NCI-H2081 treated with DMSO at 0.1 percent for 48 hours (cell line): ENCODE measurements at places on chromosomes 11 and 22.

- DNase-seq: no peak
Measured at GRCh38 chr11:114136686-114137640, 77.5 kb downstream of the ZBTB16 start.

GRCh38 chr11:44176546-44177213 lies 81.2 kb downstream of the EXT2 start:
- DNase-seq: no peak

DNA sequence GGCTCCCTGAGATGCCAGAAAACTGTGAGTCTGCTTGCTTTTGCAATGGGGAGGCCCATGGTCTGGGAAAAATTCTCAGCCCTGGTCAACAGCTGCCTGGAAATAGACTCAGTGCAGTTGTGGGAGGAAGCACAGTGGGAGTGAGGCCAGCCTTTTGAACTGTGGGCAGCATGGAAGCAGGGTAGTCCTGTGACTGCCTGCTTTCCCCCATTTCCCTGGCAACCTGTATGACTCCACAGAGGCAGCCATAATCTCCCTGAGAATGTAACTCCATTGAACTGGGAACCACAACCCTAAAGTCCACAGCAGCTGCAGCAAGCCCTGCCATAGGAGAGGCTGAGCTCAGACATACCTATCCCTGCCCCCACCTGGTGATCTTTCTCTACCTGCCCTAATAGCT lies 494.6 kb upstream of the FAT3 start:
- no peak for DNase-seq

DNA sequence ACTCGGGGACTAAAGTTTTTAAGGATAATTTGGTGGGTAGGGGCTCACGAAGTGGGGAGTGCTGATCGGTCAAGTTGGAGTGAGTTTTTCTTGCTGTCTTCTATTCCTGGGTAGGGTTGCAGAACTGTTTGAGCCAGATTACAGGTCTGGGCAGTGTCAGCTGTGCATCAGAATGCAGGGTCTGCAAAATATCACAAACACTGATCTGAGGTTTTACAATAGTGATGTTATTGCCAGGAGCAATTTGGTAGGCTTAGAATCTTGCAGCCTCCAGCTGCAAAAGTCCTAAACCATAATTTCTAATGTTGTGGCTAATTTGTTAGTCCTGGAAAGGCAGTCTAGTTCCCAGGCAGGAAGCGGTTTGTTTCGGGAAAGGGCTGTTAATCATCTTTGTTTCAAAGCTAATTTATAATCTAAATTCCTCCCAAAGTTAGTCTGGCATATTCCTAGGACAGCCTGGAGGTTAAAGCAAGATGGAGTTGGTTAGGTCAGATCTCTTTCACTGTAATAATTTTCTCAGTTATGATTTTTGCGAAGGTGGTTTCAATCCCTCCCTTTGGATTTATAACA lies 39.7 kb upstream of the CALCA start:
- DNase-seq: no peak

DNA sequence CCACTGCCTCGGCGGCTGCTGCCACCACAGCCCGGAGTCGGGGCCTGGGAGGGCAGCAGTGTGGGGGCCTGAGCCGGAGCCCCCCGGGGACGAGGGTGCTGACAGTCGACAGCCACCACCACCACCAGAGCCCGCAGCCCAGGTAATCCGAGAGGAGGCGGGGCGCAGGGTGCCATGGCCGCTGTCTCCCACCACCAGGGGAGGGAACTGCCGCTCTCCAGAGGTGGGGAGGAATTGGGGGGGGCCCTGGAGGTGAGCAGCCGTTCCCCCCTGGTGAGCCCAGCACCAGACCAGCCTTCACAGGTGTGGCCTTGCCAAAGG lies 12.6 kb downstream of the TRIOBP start:
- no peak for DNase-seq

DNA sequence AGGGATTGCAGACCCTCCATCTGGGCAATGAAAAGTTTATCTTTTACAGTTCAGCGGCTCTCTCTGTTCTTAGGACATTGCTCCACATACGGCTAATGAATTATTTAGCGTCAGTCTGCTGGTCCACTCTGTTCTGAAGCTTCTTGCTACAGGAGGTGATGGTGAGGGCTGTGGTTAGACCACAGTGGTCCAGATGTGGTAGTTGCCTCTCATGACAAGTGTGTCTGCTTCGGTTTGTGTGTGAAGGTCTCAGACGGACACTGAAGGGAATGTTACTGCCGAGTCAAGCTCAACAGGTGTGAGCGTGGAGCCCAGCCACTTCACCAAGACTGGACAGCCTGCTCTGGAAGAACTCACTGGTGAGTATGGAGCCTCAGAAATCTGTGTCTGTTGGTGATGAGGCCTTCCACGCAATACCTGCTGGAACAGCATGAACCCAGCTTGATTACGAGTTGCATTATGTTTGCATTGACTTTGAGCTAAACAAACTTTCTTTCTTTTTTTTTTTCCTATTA lies 220.8 kb downstream of the DBX1 start:
- DNase-seq: no peak

DNA sequence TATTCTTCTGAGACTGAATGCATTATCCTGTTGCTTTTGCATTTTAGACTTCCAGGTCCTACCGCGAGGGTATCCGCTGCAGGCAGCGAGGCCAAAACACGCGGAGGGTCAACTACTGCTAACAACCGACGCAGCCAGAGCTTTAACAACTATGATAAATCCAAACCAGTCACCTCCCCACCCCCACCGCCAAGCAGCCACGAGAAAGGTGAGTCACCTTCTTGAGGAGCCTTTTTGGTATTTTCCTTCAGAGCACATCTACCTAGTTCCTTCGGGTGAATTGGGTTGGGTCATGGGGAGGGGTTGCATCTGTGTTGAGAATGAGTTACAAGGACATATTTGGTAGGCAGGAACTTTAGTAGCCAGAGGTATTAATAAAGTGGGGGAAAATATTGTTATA lies 179.8 kb downstream of the NAV2 start:
- no peak for DNase-seq

- DNase-seq: no peak
Measured at GRCh38 chr11:115921986-115922385, 417.8 kb upstream of the CADM1 start.

DNA sequence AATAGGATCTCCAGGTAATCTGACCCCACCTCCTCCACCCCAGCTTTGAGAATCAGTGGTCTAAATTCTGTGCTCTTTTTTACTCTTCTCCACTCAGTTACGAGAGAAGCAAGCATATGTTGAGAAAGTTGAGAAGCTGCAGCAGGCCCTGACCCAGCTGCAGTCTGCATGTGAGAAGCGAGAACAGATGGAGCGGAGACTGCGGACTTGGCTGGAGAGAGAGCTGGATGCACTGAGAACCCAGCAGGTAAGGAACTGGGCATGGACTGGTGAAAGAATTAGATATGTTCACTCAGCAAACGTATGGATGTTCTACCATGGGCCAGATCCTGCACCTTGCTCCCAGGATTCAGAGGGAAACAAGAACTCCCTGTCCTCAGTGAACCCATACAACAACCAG lies 85.7 kb downstream of the AMOTL1 start:
- no peak for DNase-seq

DNA sequence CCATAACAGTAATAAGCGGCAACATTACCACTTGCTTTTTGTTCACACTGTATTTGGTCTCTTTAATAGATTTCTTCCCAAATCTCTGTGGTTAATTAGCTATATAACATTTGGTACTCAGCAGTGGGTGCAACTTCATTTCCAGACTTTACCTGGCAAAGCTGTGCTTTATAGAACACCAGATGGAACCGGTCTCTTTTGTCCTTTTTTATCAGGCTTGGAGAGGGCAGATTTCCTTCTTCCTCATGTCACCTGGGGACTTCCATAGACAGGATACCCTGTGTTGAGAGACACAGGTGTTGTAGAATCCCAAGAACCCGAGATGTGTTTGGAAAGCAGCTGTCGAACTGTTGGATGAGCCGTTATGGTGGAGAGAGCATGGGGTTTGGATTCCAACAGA lies 393.7 kb downstream of the NTM start:
- no peak for DNase-seq

DNA sequence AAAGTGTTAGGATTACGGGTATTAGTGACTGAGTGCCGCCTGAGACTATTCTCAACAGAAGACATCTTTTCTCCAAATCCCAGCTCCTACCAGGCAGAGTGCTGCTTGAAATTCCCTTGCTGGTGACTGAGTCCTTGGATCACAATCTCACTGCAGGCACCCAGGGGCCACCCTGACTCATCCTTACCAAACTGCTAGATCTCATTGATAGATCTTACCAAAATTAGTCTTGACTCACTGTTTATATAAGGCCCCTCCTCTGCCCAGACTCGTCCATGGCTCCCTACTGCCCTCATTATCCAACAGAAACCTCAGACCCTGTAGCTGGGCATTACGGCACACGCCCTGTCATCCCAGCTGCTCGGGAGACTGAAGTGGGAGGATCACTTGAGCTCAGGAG lies 14.7 kb downstream of the TBC1D10A start:
- no peak for DNase-seq

- DNase-seq: no peak
Measured at GRCh38 chr11:104333977-104334376, 170.0 kb upstream of the PDGFD start.

- no peak for DNase-seq
Measured at GRCh38 chr11:11069841-11070835, 212.3 kb upstream of the ZBED5 start.

GRCh38 chr11:91997226-91997625 lies 227.4 kb upstream of the FAT3 start:
- DNase-seq: no peak

GRCh38 chr11:64800303-64801157 lies 2.5 kb downstream of the MAP4K2 start:
- DNase-seq: no peak

DNA sequence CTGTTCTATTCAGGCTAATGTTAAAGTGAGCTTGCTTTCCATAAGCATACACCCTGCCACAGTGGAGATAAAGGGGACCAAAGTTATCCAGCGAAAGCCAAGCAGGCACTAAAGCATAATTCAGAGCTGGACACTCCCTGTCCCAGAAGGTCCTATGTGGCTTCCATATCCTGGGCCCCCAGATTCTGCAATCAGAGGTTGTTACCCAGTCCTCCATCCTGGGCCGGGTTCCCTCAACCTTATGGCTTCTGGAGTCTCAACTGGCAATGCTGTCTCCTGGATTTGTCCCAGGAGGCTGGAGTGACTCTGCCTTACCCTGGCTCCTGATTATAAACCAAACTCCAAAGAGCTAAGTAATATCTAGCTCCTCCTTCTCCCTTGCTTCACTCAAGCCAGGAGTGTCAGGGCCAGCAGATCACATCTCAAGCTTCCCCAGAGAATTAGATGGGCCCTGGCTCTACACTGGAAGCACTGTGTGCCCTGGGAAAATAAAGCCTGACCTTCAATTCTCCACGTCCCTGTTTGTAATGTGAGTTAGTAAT lies 14.0 kb upstream of the SMIM35 start:
- DNase-seq: no peak

DNA sequence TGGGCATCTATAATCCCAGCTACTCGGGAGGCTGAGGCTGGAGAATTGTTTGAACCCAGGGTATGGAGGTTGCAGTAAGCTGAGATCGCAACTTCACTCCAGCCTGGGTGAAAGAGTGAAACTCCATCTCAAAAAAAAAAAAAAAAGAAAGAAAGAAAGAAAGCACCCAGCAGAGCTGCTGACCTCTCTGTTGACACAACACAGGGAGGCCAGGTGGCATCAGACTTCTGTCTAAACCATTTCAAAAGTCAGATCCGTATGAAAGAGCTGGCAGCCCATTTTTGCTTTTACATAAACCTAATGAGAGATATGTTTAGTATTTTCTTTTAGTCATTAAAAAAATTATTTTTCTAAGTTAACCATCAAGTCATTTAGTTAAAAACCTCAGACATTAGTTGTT lies 64.4 kb upstream of the RRM1 start:
- DNase-seq: no peak

- DNase-seq: no peak
Measured at GRCh38 chr11:134753771-134754520, 341.9 kb upstream of the B3GAT1 start.

- DNase-seq: no peak
Measured at GRCh38 chr11:19820100-19820499, 107.5 kb downstream of the NAV2 start.

DNA sequence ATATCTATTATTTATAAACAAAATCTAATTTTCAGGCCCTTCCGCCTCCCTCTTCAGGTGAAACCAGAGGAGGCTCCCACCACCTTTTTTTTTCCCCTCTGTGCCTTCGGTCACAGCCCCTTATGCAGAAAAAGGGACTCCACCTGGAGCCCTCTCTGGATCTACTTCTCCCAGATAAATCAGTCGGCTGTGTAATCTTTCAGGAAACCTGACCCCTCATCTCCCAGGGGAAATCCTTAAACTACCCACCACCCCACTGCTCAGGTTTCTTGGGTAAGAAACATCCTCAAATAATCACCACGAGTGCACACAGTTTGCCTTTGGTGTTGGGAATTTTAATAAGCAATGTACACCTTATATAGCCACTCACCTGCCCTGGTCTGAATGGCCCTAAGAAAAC lies 104.2 kb downstream of the NAV2 start:
- DNase-seq: no peak
